Lung (tissue), 17 donors: ENCODE measurements at places on chromosomes 1 and 21. TPM values are rescaled to one million over a fixed set of nuclear protein-coding genes. Genes with fewer than 3 reads are reported as not detected.
A peak's percentile ranks its signal among the peaks of the same experiment; 100 is the strongest.

GRCh38 chr1:115225993-115226685 is 111.9 kb downstream of the NGF start:
- DNase-seq, result no peak

DNA sequence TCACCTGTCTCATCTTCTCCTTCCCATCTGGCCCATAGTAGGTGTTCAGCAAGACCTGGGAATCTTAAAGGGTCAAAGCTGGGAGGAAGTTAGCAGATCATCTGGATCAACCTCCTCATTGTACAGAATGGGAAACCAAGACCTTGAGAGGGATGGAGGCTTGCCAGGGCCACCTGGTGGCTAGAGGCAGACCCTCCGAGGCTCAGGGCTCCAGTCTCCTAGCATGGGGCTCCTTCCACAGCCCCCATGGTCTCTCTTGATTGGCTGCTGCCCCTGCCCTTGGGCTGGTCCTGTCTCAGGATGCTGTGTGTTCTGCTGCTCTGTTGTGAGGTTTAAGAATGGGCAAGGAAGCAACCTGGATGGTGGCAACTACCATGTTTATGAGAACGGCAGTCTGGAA is 68.7 kb upstream of the CNTN2 start:
- no peak for DNase-seq

Gene MORC3
- total RNA-seq, result 23.0 TPM

- DNase-seq, result peak; percentile 59
Measured at GRCh38 chr1:9399510-9400424, 107.1 kb downstream of the SPSB1 start.

Gene SHISA4
- 7.2 TPM for total RNA-seq

DNA sequence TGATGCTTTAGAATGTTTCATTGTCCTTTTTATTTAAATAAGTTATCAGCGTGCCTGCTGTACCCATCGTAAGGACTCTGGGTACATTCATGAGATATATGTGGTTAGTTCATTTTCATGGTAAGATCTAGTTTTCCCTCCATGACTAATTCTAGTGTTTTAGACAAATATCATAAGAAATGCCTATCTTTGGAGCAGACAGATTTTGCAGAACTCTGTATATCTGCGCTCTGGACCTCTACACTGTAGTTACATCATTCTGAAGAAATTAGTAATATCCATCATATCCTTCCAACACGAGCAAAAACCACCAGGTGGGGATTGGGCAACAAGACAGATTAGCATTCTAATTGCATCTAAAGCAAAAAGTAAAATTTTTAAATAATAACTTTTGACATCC is 499.2 kb downstream of the SETD4 start:
- DNase-seq, result no peak

GRCh38 chr1:14568716-14569355 is 29.6 kb upstream of the KAZN start:
- DNase-seq, result no peak
